Activated CD8-positive, alpha-beta memory T cell treated with anti-CD3 and anti-CD28 coated beads, Interleukin-2, amount 10 ng/mL, durations not matched to agents 7 days and 5 days (primary cell): ENCODE measurements at places on chromosomes 3 and 15. TPM values are rescaled to one million over a fixed set of nuclear protein-coding genes. Genes with fewer than 3 reads are reported as not detected.
A peak's percentile ranks its signal among the peaks of the same experiment; 100 is the strongest.

Gene IGSF11
- not detected for total RNA-seq

DNA sequence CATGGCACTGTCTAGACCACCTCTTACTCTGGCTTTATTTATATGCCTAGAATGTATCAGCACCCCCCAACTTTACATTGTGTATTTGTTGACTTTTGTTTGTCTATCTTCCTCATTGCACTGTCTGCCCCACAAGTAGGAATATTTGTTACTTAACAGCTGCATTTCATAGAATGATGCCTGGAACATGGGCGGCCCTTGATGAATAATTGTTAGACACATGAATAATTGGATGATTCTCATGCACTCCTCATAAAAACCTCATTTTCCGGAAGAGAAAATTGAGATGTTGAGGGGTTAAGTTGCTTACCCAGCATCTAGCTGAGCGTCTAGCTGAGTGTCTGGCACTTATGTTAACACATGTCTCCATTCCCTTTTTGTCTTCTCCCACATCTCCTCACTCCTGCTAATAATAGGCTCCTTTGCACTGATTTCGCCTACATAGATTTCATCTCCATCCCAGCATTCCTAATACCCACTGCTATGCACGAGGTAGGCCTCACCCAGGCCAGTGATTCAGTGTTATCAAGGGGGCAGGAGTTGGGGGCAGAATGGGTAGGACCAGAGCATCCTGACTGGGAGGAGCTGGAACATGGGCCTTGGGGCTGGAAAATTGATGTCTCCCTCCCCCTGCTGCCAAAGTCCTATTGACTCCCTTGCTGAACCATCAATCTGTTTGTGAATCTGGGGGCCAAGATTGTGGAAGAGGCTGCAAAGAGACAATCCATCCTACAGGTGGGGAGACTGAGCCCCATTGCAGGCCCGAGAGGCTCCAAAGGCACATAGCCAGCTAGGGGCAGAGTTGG is 7.8 kb upstream of the WNT7A start:
- DNase-seq = peak; percentile 23

DNA sequence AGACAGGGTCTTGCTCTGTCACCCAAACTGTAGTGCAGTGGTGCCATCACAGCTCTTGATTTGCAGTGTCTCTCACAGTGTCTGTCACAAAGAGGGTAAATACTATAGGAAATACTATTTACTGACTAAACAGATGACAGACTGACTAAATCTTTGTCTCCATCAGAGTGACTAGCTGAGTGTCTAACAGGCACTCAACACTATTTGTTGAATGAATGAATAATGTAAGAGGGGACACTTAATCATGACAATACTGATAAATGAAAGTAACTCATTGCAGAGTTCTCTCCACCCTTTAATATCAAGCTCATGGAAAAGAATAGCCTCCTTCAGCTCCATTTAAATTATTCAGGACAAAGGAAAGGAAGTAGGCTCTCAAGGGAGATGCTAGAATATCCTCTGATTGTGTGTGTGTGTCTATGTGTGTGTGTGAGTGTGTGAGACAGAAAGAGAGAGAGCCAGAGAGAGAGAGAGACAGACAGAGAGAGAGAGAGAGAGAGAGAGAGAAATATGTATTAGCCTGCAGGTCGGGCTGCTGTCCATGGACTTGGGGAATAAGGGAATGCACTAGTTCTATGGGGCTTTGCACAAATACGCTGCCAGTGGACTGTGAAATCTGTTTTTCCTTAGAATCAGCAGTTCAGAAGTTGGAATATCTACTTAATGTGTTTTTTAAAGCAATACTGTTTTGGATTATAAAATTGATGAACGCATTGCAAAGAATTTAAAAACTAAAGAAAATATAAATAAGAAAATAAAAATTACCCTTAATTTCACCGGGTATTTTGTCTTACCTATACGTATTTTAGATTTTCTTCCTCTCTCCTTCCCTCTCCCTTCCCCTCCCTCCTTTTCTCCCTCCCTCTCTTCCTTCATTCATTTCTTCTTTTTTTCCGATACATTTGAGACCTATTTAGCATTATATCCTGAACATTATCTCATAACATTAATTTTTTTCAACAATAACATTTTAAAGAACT is 132.9 kb upstream of the LRIG1 start:
- no peak for DNase-seq

GRCh38 chr3:30231277-30232141 is 374.9 kb upstream of the TGFBR2 start:
- DNase-seq = no peak

GRCh38 chr3:67291287-67292252 is 293.5 kb downstream of the KBTBD8 start:
- DNase-seq = no peak

Gene GOLGA6L10
- total RNA-seq = 2.2 TPM

Gene CCR8
- 47.6 TPM for total RNA-seq

Gene PRTG
- total RNA-seq = not detected

GRCh38 chr3:173920386-173920785 is 522.8 kb downstream of the NLGN1 start:
- no peak for DNase-seq

- DNase-seq = no peak
Observed at GRCh38 chr3:134148534-134148933, 102.1 kb downstream of the RYK start.

GRCh38 chr3:197446700-197447056 is 109.1 kb downstream of the BDH1 start:
- DNase-seq = no peak

GRCh38 chr3:104126463-104126862 is 1240.2 kb upstream of the ALCAM start:
- DNase-seq = no peak

Gene XYLB
- total RNA-seq = 6.9 TPM
